ENCODE measurements at places on chromosomes 1 and 21.

- no peak for DNase-seq
Measured at GRCh38 chr1:12477314-12477713, 140.7 kb downstream of the DHRS3 start.

GRCh38 chr21:21688889-21689288, 690.7 kb downstream of the NCAM2 start:
- DNase-seq: no peak

GRCh38 chr1:94383966-94384408, 34.2 kb upstream of the ABCD3 start:
- no peak for DNase-seq

GRCh38 chr21:41322496-41323382, 6.1 kb downstream of the FAM3B start:
- no peak for DNase-seq

DNA sequence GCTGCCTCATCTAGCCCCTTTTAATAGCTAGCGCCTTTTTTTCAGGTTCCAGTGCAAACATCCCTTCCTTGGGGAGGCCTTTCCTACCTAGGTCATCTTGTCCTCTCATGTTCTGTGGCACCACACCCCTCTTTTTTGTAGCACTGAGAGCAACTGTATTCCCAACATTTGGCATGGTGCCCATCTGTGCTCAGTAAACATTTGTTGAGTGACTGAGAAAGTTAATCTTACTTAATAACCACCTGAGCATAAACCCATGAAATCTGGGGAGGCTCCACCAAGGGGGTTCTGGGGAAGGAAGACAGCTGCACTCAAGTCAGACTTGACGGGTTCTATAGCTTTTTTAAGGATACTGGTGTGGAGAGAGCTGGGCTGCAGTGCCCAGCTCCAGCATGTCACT, 90.0 kb downstream of the NOS1AP start:
- no peak for DNase-seq

GRCh38 chr1:190067592-190067991, 410.1 kb downstream of the BRINP3 start:
- no peak for DNase-seq

DNA sequence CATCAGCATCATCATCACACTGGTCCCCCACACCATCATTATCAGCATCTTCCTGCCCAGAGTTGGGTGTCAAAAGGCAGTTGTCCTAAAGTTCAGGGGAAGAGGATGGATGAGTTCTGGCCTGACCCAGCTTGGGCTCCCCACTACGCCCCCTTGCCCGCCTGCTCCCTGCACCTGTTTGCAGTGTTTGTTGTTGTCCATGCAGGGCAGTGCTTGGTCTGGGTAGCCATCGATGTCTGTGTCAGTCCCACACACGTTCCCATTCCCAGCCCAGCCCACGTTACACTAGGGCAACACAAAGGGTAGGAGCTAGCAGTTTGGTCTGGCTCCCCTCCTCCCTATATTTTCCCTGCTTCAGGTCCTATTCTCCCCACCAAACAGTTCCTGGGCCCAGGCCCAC, 6.8 kb downstream of the THBS3 start:
- no peak for DNase-seq

Measured in stimulated activated CD4-positive, alpha-beta T cell treated with anti-CD3 and anti-CD28 coated beads, Interleukin-15, amount 100 ng/mL, for 1 hour (primary cell).